GM19239 (cell line): ENCODE measurements at places on chromosomes 16 and 17.

DNA sequence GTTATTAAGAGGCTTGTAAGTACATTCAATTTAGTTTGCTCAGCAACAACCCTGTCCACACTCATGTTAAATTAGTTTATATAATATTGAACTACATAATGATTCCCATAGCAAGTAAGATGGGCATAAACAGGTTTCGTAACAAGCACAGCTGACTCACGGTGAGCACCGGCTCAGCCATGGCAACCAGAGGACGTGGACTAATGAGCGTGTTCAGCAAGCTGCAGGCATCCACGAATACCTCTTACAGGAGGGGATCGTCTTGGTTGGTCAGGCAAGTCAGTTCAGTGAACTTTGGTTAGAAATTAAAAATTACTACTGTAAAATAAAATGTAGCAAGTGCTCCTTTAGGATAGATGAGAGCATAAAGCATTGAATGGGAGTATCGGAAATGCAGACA lies 58.4 kb downstream of the ELAC2 start:
- DNase-seq, result no peak

- DNase-seq, result no peak
Observed at GRCh38 chr17:73064084-73064938, 28.2 kb downstream of the SLC39A11 start.

DNA sequence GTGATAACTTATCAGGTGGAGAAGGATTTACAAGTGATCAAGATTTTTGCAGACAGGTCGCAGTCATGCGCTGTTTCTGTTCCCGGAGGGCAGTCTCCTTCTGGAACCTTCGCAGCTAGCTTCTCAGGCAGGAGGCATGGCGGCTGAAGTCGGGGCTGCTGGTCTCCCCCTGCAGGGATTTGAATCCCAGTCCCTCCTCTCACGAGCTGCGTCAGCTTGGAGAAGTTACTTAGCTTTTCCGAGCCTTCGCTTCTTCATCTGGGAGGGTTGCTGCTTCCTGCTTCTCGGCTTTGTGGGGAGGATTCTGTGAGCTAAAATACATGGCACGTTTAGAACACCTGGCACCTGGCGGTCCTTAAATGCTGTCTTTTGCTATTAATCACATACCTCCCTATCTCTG lies 287.8 kb upstream of the FOXF1 start:
- DNase-seq, result no peak

DNA sequence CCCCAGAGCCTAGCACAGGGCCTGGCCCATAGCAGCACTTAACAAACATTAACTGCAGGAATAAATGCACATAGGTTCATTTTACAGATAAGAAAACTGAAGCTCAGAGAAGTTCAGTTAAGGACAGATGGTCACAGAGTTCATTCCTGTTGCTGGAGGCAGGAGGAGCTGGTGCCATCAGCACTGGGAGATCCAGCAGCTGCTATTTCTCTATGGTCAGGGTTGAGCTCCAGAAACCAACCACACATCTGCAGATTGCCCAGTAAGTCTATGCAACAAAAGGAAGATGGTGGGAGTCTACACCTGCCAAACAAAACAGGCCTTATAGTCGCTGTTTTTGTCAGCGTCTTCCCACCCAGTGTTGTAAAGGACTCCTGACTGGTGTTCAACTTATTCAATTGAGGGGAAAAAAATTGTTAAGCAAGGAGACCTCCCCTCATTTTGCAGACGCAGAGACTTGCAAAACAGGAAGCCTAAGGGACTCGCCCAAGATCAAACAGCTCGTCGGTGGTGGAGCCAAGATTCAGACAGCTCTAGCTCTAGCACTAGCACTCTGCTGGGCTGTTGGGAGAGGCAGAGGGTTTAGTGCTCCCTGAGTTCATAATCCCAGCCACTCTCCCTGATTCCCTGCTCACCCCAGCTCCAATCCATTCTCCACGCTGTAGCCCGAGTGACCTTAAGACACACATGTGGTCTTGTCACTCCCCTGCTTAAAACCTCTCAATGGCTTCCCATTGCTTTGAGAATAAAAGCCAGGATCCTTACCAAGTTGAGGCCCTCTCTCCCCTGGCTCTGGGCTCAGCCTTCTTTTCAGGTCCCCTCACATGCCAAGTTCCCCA lies 9.0 kb downstream of the NOG start:
- no peak for DNase-seq

- DNase-seq, result no peak
Observed at GRCh38 chr17:34665819-34666763, 86.7 kb downstream of the TMEM132E start.

DNA sequence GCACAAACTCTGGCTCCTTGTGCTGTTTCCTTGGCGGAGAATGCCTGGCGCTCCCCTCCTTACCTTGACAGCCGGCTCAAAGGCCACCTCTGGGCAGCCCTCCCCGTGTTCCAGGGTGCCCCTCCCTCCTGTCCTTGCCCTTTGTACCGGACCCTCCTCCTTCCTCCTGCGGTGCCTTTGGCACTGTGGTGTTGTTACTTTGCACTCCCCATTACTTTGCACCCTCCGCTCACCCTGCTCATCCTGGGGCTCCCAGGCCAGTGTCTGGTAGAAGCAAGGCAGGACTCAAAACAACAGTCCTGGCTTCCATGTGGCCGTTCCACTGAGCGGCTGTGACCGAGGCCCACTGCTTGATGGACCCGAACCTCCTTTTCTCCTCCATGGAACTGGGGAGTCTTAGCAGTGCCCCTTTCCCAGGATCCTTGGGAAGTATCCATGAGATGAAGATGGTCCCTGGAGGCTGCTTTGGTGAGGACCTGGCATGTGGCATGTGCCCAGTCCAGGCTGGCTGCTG lies 147.8 kb downstream of the CMIP start:
- DNase-seq, result no peak

- no peak for DNase-seq
Observed at GRCh38 chr17:8520981-8521380, 85.3 kb downstream of the NDEL1 start.

GRCh38 chr17:81557276-81558114 lies 5.3 kb upstream of the FAAP100 start:
- no peak for DNase-seq

GRCh38 chr16:4588386-4588785 lies 26.3 kb downstream of the UBALD1 start:
- DNase-seq, result no peak

DNA sequence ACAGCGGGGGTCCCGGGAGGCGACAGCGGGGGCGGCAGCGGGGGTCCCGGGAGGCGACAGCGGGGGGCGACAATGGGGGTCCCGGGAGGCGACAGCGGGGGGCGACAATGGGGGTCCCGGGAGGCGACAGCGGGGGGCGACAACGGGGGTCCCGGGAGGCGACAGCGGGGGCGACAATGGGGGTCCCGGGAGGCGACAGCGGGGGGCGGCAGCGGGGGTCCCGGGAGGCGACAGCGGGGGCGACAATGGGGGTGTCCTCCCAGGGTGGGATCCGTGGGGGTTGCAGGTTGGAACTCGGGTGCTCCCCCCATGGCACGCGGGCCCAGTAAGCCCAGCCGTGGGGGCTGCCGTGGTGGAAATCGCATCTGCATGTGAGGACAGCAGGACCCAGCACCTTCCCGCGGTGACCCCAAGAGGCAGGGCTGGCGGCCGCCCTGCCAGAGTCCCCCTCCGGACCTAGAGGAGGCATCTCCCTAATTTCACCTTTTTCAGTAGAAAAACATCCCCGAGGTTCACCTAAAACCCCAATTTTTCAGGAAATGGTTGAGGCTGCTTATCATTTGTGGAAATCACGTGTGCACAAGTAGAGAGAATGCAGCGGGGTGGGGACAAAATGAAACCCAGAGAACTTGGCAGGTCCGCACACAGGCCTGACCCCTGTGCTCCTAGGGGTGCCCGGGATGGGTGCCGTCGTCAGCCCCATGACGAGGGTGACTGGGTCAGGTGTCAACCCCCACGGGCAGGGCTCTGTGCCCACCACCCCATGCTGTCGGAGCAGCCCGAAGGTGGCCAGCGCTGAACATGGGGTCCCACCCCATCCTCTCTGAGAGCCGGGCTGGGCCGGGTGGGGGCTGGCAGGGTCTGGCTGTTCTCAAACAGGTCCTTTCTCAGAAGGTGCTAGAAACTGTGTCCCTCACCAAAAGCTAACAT lies 10.5 kb upstream of the METRNL start:
- no peak for DNase-seq

- no peak for DNase-seq
Observed at GRCh38 chr16:27689711-27690110, 139.8 kb downstream of the KATNIP start.

GRCh38 chr16:26905336-26905735 lies 161.4 kb upstream of the C16orf82 start:
- DNase-seq, result no peak

DNA sequence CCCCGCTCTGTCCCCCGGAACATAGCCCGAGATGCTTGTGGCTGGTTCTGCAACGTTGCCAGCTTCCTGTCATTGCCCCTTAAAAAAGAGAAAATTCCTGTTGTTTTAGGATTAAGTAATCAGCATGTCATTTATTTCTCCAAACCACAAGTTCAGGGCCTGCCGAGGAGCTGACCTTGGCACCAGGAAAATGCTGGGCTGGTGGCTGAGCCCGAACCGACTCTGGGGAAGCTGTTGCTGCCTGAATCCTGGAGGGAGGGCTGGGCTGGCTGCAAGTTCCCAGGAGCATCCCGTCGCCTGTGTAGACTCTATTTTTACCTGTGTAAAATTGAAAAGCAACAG lies 130.9 kb upstream of the FOXF1 start:
- no peak for DNase-seq

DNA sequence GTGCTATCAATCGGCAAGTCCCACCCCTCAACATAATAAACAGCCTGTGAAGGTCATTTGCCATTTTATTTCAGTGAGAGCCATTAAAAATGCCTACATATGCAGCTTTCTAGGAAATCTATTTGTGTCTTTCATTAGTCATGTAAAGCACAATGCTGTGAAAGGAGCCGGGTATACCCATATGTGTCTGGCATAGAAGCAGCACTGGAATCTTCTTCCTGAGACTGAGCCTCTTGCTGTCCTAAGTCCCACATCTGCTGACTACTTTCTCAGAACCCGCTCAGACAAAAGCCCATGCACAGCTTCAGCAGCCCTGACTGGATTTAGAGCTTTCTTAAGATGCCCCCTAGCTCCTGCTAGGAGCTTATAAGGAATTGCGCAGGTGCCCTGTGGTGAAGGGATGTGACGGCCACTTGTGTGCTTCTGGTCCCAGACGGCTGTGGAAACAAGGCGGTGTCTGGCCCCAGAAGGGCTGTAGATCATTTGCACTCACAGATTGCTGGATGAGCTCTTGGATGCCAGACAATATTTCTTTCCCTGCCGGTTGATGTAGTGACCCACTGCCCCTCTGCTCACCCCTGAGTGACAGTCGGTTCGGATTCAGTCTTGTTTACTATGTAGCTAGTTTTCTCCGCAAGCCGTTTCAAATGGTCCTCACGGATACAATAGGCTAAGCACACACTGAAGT lies 172.2 kb downstream of the ANKFN1 start:
- DNase-seq, result no peak

DNA sequence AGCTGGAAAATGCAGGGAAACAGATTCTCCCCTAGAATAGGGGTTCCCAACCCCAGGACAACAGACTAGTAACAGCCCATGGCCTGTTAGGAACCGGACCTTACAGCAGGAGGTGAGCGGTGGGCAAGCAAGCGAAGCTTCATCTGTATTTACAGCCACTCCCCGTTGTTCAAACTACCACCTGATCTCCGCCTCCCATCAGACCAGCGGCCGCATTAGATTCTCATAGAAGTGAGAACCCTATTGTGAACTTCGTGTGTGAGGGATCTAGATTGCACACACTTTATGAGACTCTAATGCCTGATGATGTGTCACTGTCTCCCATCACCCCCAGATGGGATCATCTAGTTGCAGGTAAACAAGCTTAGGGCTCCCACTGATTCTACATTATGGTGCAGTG lies 3.5 kb downstream of the CD300LB start:
- no peak for DNase-seq

DNA sequence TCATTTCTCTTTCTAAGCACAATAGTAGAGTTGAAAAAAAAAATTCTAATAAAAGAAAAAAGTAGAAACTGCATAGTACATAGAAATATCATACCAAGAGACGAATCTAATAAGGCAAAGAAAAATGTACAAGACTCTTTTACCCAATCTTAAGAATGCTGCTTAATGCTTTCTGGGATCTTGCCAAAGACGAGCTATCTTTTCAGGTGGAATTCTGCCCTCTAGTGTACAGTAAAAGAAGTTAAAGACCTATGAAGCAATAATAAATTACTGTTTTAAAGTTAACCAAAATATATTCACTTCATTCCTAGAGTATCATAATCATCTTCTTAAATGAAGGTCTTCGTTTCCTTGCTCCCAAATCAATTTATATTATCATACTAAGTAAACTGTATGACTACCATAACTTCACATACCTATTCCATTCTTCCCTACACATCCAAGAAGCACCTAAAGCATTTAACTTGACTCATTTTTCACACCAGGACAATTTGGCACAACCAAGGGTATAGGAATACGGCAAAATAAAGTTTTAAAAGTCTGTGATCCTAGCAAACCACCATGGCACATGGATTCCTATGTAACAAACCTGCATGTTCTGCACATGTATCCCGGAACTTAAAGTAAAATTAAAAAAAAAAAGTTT lies 47.7 kb downstream of the CFDP1 start:
- no peak for DNase-seq

DNA sequence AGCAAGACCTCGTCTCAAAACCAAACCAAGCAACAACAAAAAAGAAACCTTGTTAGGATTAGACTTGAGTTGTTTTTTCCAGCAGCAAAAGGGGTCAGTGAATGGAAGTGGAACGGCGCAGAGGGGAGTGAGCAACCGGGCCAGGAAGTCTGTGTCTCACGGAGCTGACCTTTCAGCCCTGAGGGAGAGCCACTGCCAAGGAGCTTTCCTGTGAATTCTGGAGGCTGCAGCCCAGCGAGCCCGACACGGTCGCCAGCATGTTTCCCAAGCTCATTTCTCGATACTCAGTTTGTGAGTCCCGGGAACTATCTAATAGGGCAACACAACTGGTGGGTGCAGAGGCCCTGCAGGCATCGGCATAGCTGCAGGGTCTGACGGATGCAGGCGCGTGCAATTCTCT lies 19.6 kb downstream of the TELO2 start:
- DNase-seq, result no peak

- no peak for DNase-seq
Observed at GRCh38 chr17:19372866-19373504, 5.3 kb upstream of the MAPK7 start.
